ENCODE measurements at places on chromosomes 7 and 10.

GRCh38 chr10:124416733-124417132 lies 2.0 kb downstream of the OAT start:
- no peak for DNase-seq

- no peak for DNase-seq
Observed at GRCh38 chr7:150381096-150381495, 2.0 kb downstream of the ZNF775 start.

DNA sequence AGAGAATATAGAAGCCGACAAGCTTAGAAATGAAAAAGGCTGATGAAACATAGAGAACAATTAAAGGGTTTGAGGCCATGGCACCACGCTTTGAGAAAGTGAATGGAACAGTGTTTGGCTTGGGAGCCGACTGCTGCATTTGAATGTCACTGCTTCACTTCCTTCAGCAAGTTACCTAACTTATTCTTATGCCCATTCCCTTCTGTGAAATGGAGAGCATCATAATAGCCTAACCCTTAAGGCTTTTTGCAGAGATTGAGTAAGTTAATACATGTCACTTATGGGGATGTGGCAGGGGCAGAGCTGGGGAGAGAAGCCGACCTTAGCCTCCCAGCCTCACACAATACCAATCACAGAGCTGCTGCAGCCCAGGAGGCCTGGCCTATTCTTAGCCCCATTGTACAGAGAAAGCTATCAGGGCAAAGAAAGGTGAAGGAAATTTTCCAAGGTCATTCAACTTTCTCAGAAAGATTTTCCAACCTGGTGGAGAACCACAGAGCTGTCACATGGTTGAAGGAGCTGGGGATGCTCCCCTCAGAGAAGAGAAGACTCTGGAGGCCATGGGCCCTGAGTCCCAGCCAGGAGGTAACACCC lies 186.0 kb upstream of the GDF10 start:
- no peak for DNase-seq

- DNase-seq, result no peak
Observed at GRCh38 chr10:63072951-63073350, 60.2 kb upstream of the NRBF2 start.

- DNase-seq, result no peak
Observed at GRCh38 chr10:93138113-93138870, 64.6 kb downstream of the CYP26A1 start.

DNA sequence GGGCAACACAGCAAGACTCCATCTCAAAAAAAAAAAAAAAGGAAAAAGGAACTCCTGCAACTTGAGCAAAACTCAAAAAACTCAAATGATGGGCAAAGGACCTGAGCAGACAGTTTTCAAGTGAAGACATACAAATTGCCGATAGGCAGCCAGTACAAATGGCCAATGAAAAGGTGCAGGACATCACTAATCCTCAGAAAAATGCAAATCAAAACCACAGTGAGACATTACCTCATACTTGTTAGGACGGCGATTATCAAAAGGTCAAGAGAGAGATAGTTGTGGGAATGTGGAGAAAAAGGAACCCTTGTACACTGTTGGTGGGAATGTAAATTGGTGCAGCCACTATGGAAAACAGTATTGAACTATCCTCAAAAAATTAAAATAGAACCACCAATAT lies 16.8 kb downstream of the SVOPL start:
- no peak for DNase-seq

DNA sequence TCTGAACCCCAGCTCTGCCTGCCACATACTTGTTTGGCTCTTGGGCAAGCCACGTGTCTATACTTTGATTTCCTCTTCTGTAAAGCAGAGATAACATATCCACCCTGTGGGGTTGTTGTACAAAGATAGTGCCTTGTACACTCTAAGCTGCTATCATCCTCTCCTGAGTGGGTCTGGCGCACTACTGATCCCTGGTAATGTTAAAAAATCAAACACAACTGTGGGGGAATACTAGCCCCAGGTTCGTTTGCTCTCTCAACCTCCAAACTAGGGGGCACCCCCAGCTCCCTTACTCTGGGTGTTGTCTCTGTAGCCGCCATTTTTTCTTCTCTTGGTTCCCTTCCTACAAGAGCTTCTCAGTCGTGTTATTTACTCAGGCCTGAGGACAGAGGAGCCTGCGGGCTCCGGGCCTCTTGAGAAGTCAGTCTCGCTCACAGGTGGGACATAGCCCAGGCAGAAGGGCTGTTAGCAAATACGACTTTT lies 1.0 kb downstream of the POLM start:
- DNase-seq, result no peak

DNA sequence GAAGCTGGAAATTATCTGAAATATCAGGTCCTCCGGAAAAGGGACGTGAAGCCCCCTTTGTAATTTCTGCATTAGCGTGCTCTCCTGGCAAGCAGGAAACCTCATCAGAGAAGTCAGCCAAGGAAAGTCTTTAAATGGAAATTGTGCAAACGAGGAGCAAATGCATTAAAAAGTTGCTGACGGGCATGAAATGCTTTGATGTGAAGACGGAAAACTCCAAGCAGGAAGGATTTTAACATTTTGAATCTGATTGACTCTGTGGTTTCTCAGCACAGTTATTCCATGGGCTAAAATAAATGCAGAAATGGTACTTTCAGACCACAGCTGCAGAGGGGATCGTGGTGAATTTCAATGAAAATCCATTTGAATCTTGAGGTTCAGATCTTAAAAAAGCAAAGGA lies 167.8 kb downstream of the AHR start:
- peak; percentile 7 for DNase-seq

- no peak for DNase-seq
Observed at GRCh38 chr10:71521504-71522441, 125.1 kb downstream of the CDH23 start.

DNA sequence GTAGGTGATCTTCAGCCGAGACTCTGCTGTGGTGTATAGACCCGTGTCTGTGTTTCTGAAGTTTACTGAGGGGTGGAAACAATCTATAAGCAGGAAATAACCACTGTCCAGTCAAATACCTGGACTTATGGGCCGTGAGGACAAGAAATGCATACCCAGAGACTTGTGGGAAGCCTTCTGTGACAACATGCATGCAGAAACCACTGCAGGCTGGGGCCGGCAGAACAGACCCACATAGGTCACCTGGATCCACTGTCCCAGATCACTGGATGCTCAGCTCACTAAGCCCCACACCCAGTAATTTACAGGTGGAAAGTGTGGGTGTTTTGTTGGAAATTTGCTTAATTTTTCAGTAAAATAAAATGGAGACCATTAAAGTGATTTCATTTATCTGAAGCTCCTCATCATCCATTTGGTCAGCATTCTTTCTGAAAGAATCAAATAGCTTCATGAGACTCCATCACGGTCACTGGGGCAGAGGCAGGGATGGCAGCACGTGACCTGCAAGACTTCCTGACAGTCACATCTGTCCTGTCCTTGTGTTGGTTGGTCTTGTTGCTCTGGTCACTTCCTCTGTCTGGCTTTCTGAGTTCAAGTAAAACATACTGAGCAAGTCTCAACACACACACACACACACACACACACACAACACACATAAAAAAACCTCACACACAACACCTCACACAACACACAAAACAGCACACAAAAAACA lies 108.3 kb downstream of the TNS3 start:
- peak; percentile 60 for DNase-seq

Measured in suppressor macrophage treated with lipopolysaccharide for 1 hour (primary cell).